ENCODE measurements at places on chromosomes 7 and 10.

DNA sequence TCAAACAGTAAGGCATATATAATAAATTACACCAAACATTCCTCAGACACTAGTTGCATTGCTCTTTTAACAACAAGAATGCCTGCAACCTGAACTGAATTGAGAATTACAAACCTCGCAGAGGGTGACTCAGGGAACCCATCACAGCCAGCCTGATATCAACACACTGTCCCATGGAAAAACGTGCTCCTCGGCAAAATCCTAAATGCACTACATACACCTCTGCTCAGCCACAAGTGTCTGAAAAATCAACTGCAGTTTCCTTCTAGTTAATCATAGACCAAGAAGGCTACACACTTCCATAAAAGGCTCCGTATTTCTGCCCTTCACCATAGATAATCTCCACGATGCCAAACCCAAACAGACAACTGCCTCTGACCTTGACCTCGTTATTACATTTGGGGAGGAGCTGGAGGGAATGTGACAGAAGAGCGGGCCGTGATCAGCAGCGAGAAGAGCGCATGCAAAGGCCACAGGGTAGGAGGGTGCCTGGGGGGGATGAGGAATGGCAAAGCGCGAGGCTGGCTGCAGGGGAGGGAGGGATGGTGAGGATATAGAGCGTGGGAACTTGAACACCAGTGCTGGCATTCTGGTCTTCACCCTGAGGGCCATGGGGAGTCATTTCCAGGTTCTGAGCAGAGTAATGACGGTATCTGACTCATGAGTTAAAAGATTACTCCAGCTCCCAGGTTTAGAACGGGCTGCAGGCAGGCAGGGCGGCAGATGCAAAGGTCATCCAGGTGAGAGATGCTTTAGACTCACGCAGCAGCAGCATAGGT, 201.9 kb upstream of the FRMD4A start:
- no peak for DNase-seq

DNA sequence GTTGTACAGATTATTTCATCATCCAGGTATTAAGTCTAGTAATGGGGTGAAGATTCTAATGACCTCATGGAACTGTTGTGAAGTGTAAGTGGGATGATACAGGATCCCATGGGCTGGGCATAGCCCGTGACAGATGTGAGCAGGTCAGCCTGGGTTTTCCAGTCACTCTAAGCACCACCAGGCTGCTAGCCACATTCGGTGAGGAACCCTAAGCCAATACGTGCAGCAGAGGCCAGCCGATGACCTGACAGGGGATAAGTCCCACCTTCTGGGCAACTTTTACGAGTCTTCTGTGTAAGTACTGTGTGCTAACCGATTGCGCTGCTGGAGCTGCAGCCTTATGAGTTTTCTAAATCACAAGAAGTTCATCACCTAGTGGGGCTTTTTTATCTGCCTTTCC, 7.3 kb downstream of the ZNF503 start:
- no peak for DNase-seq

GRCh38 chr10:111954386-111954785, 229.2 kb downstream of the GPAM start:
- no peak for DNase-seq

DNA sequence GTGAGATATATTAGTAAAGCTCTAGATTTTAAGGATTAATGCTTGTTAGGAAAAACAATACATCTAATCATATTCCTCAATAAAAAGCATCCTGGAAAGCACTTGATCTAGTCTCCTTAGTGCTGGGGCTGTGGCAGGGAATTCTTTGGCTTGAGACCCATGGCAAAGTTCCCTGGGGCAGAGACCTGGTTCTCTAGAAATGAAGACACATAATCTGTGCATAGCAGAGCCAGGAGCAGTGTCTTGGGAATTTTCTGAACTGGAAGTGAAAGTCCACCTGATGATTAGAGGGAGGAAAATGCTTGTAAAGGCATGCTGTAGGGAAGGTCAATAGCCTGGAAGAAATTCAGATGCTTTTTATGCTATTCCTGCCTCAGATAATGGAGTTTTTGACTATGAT, 247.4 kb downstream of the CDK14 start:
- DNase-seq: no peak

DNA sequence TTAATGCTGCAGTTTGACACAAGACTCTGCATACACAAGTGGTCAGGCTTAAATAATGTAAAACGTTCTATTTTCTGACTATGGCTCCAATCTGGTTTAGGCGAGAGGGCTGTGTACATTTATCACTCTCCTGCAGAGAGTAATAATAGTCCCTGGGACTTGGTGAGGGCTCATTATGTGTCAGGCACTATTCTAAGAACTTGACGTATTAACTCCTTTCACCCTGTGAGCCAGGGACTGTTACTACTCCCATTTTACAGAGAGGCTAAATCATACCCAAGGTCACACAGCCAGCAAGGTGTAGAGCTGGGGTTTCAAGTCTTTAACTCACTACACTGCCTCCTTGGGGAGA, 187.2 kb upstream of the LYZL2 start:
- no peak for DNase-seq

DNA sequence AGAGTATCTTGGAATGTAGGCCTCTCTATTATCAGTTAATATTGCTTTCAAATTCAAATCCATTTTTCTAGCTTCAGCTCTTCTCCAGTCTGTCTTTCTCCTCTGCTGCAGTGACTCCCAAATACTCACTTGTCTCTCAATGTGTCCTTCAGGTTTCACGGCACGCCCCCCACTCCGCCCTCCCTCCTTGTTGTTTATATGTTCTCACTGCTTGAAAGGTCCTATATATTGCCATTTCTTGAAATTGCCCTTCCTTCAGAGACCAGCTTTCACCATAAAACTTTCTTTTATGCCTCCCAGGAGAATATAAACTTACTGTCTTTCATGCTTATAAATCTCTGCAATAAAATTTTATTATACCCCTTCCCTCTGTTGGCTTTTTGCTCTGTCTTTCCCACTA, 668.2 kb downstream of the CCSER2 start:
- no peak for DNase-seq

- DNase-seq: no peak
Observed at GRCh38 chr10:95845411-95845810, 62.4 kb upstream of the CC2D2B start.

- peak; percentile 49 for DNase-seq
Observed at GRCh38 chr7:23514755-23515154, 17.0 kb downstream of the TRA2A start.

- no peak for DNase-seq
Observed at GRCh38 chr7:148865283-148865682, 18.8 kb downstream of the EZH2 start.

DNA sequence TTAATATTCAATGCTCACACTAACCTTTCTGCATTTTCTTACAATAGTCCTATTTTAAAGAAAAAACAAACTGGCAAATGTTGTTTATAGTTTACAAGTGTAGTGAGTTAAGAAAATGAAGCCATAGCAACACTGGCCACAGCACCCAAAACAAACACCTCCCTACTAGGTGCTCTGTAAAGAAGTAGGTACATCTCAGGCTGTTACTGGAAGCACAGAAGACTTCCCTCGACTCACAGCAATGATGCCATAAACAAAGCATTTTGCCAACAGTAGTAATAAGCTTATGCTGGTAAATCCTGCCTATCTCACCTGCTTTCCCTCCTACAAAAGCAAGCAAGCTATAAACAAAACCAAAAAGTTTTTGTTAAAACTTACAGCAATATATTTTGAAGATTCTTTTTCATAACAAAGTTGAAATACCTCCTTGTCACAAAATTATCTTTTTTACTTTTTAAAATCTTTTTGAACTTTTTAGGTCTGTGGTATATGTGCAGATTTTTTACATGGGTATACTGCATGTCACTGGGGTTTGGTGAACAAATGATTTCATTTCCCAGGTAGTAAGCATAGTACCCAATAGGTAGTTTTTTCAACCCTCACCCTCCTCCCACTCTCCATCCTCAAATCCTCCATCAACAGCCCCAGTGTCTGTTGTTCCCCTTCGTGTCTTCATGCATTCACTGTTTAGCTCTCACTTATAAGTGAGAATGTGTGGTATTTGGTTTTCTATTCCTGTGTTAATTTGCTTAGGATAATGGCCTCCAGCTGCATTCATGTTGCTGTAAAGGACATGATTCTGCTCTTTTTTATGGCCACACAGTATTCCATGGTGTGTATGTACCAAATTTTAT, 28.4 kb downstream of the COA1 start:
- no peak for DNase-seq

DNA sequence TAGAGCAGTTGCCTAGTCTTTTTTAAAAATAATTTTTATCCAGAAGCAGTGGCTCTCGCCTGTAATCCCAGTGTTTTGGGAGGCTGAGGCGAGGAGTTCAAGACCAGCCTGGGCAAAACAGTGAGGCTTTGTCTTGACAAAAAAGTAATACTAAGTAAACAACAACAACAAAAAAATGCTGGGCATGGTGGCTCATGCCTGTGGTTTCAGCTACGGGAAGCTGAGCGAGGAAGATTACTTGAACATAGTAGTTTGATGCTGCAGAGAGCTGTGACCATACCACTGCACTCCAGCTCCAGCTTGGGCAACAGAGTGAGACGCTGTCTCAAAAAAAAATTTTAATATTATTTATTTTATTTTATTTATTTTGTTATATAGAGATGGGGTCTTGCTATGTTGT, 31.3 kb upstream of the TPST1 start:
- DNase-seq: no peak

GRCh38 chr10:91104193-91105041, 116.0 kb upstream of the PCGF5 start:
- DNase-seq: no peak

GRCh38 chr10:19549503-19549902, 266.7 kb upstream of the PLXDC2 start:
- DNase-seq: no peak

DNA sequence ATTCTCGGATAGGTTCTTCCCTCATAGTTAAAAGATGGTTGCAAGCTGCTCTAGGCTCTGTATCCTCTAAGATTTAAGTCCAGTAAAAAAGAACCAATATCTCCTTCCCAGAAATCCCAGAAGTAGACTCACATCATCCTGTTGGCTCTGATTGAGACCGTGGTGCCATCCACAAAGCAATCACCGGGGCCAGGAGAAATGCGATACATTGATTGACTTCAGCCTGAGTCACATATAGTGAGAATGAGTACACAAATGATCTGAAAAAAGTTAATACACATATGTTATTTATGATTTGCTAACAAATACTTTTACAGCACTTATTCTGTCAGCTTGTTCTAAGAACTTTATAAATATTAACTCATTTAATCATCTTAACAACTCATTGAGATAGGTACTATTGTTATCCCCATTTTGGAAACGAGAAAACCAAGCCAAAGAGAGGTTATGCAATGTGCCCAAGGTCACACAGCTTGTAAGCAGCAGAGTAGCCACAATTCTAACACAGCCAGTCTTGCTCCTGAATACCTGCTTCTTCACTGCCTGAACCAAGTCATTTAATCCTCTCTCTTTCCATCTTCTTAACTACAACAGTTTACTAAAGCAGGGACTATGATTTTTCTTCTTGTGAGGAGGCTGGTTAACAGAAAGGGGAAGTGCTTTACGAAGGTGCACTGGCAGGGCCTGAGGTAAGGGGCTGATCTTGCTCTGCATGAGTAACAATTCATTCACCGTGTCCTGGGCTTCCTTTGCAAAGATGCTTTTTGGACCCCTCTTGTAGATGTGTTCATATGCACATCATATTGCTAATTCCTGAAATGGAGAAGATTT, 177.0 kb downstream of the REEP3 start:
- peak; percentile 30 for DNase-seq
